ENCODE measurements at places on chromosomes 7 and 10.

GRCh38 chr7:133297093-133297492 lies 44.2 kb downstream of the EXOC4 start:
- DNase-seq: no peak

DNA sequence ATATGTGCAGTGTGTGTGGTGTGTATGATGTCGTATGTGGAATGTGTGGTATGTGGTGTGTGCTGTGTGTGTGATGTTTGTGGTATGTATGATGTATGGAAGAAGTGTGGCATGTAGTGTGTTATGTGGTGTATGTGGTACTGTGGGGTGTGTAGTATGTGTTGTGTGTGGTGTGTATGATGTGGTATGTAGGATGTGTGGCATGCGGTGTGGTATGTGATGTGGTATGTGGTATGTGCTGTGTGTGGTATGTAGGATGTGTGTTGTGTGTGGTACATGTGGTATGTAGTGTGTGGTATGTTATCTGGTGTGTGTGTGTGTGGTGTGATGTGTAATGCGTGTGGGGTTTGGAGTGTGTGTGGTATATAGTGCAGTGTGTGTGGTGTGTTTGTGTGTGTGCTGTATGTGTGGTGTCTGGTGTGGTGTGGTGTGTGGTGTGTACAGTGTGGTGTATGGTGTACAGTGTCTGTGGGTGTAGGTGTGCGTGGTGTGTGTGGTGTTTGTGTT lies 129.6 kb downstream of the ATP6V0E2 start:
- DNase-seq: no peak

DNA sequence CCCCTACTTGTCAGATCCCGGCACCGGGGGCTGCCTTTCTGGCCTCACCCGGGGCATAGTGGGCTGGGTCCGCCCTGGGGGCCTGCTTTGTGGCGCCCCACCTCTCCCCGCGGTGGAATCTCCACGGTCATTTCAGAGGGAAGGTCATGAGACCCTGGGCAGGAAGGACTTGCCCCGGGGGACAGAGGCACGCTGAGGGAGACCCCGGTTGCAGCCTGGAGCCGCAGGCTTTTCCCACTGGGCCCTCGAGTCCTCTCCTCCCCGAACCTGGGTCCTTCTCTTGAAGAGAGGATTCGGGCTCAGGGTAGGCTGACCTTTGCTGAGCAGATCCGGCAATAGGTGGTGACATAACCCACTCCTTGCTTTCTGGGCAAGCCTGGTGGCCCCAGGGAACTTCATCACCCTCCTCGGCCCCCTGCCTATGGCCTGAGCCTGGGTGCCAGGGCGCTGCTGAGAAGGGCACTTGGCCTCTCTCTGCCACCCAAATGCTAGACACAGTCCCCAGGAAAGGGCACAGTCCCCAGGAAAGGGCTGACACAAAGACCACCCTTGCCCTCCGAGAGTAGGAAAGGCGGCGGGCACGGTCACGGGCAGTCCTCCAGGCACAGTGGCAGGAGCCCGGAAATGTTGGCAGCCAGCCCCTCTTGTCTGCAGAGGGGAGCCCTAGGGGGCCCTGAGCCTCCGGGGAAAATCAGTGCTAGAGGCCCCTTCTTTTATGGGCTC lies 36.2 kb downstream of the FKBP6 start:
- no peak for DNase-seq

DNA sequence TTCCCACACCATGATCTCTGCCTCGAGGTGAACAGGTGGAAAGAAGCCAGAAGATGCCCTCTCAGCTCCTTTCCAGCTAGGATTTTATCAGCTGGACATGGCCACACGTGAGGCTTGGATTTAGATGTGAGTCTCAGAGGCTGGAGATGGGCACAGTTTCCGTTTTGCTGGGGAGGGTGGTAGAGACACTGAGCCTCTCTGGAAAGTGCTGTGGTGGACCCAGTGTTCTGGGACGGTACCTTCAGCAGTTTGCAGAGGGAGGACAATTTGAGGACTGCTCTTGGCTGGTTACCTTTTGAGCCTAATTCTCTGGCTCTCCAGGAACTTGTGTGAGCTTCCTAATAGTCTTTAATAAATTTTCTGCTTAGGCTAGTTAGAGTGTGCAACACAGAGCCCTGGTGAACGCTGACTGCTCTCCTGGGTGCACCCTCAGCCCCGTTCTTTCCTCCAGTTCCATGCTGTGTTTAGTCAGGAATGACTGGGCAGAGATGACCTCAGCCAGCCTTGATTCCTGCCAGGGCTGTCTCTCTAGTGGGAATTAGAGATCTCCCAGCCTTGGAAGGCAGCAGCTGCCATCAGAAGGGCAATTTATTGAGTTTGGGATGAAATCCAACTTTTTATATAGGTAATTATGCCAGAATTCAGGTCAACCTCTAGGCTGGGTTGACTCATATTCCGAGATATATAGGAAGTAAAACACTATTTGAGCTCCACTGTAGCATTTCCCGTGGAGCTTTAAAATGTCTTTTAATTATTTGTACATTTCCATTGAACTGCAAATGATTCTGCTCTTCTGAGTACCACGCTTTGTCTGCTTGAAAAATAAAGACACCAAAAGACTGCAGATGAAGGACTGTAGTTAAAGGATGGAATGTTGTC lies 103.9 kb downstream of the GATA3 start:
- no peak for DNase-seq

DNA sequence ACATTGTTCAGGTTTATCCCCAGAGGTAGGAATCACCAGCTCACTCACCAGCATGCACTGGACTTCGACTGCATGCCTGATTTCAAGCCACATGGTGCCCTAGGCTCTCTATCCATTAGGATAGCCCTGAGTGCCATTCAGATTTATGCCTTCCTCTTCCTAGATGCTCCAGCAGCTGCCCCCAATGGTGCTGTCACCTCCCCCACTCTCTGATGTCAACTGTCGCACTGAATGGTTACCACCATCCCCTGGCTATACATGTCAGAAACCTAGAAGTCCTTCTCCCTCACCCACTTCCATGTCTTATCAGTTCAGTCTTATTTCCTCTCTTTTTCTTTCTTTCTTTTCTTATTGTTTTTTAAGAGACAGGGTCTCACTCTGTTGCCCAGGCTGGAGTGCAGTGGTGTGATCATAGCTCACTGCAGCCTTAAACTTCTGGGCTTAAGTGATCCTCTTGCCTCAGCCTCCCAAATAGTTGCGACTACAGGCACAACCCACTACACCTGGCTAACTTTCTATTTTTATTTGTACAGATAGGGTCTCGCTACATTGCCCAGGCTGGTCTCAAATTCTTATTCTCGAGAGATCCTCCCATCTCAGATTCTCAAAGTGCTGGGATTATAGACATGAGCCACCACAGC lies 2.9 kb downstream of the SFXN4 start:
- DNase-seq: no peak

GRCh38 chr7:2325162-2325561 lies 10.9 kb upstream of the SNX8 start:
- DNase-seq: no peak

GRCh38 chr7:123538189-123538714 lies 3.9 kb upstream of the IQUB start:
- DNase-seq: no peak

- DNase-seq: no peak
These were observed 232.3 kb downstream of the MAGI2 start for GRCh38 chr7:79221211-79221610.

DNA sequence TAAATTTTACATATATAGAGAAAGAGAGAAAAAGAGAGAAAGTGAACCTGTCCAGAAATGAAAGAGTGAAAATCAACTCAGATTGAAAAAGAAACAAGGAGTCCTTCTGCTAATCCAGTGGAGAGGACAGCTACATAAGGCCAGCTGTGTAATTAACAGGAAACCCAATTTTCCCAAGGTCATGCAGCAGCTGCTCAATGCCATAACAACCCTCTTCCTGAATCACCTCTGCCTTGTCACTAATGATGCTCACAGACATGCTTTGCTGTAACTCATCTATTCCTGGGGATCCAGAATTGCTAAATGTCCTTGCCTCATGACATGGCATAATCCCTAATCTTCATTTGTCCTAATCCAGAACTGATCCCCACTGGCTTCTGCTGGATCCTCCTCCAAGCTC lies 288.6 kb downstream of the NEBL start:
- DNase-seq: no peak

DNA sequence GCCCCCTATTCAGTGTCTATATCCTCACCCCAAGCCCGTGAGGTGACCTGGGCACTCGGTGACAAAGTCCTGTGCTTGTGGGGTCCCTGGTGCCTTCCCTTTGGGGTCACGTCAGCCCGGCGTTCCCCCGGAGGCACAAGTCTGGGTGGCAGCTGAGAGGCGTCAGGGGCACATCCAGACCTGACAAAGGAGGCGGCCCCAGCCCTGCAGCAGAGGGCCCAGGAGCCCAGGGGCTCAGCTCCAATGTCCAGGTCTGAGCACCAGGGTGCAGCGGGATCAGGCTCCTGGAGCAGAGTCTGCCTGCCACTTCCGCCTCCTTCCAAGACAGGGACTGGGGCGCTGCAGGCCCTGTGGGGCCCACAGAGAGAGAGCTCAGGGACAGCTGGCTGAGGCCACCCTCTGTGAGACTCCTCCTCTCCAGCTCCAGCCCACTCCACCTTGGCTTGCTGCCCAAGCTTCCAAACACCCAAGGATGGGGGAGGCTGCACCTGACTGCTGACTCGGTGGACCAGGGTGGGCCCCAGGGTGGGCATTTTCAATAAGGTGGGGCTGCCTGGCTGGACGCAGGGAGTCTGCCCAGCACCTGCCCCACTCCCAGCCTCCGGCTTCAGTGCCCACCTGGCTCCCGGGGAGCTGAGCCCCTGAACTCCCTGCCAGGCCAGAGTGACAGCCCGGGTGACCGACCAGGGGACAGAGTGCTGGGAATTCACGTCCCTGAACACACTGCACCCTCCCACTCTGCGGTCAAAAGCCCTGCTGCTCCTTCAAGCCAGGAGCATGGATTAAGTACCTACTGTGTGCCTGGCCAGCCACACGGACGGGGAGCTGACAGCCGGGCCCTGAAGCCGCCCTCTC lies 1.0 kb upstream of the KNDC1 start:
- no peak for DNase-seq

- DNase-seq: no peak
These were observed 1.0 kb upstream of the PILRA start for GRCh38 chr7:100372256-100372655.

- no peak for DNase-seq
These were observed 8.3 kb upstream of the BCL7B start for GRCh38 chr7:73565675-73566340.

DNA sequence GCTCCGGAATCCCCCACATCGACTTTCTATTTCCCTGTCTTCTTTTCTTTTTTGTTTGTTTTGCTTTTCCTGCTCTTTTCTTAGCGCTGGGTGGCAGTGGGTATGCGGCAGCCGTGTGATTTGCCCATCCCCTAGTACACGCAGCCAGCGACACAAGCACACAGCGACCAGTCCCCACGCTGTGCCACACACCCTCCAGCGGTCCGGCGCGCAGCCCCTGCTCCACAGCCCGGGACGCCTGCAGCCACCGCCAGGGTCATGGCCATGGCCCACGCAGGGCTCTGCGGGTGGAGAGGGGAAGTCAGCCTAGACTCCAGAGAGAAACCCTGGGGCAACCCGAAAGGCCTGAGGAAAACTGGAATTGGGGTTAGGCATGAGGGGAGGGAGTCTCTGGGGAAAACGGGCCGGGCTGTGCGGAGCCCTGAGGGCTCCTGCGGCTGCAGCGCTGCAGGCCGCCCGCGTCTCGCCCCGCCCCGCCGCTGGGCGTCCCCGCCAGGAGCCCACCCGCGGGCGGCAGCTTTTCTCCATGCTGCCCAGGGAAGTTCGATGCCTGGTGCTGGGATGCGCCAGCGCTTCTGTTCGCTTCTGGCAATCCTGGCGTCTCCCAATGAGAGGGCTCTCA lies 2.5 kb downstream of the CHRM2 start:
- DNase-seq: no peak

DNA sequence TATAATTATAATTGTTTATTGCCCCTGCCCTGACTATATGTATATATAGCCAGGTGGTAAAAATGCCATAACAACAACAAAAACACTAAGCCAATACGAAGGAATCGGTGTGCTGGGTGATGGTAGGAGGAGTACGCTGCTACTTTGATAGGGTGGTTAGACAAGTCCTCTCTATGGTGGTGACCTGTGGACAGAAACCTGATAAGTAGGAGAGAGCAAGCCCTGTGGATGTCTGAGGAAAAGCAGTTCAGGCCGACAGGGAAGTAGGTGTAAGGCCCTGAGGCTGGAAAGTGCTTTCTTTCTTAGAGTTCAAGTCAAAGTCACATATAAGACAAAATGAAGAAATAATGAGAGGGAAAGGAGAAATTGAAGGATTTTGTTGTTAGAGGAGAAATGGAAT lies 823.8 kb upstream of the CELF2 start:
- DNase-seq: no peak

- no peak for DNase-seq
These were observed 31.1 kb upstream of the TOMM7 start for GRCh38 chr7:22853674-22854157.

DNA sequence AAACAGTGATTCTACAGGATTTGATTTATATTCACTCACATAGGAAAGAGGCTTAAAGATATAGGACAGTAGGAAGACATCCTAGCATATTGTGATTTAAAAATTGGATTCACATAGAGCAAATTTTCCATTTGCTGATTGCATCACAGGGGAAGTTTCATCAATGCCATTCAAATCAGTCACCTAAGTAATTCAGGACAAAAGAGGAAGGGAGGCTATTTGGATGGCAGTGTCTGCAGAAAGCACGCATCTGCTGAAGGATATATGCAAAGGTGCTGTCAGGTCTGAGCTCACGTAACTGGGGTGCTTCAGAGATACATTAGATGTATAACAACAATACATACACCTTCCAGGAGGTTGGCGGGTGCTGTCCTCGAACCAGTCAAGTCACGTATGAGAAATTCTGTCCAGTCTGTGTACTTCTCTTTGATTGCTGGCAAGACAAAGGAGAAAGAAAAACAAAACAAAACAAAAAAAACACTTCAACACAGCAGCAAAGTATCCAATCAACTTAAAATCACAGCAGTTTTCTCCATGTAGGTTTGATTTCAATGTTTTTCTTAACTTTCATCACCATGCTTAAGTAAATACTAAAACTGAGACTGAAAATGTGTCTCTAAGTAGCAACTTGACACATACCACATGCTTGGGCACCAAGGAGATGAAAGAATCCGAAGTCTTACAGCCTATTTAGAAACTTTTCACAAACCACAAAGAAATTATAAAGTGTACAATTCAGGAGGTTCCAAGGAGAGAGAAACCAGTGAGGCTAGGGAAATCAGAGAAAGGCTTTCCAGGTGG lies 125.1 kb downstream of the SFMBT2 start:
- DNase-seq: no peak

DNA sequence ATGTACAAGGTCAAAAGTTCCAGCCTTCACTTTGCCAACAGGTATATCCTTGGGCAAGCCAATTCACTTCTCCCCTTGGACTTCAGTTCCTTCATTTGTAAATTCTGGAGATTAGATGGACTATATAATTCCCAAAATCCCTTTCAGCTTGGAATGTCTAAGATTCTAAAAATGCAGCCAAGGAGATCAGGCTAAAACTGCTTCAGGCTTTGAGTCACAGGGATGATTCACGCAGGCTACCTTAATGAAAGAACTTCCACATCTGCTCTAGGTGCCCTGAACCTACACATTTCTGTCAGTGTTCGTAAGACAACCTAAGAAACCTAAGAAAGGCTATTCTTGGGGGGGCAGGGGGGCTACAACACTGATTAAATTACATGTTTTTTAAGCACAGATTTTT lies 7.1 kb downstream of the CPVL start:
- DNase-seq: no peak

- DNase-seq: no peak
These were observed 73.5 kb upstream of the RSU1 start for GRCh38 chr10:16890691-16891090.

Data from CD8-positive, alpha-beta memory T cell (primary cell).